ENCODE measurements at places on chromosomes 3 and 15.

DNA sequence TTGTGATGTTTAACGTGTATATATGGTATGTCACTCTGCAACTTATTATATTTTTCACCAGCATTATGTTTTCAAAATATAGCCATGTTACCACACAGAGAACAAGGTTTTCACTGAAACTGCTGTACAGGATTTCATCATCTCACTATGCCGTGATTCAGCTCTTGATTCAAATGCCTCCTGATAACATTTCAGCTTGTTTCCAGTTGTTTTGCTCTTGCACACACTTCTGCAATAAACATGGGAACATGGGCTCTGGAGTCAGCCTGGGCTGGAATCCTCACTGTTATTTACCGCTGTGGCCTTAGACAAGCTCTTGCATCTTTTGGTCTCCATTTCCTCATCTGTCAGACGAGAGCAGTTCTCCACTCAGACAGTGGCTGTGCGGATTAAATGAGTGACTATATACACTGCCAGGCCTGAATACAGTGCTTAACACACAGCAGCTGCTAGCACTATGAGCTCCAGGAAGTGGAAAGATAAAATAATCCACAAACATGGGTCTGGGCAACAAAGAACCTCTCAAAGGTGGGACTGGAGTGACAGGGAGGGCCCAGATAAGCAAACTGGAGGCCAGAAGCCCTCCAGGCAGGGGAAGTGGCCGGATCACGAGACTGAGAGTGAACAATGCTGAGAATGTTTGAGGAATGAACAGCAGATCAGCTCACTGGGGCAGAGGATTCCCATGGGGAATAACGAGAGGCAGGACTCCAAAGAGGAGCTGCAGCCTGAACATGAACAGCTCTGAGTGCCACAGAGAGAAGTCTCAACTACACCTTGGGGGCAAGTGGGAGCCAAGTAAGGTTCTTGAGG lies 17.7 kb downstream of the NTRK3 start:
- no peak for DNase-seq

DNA sequence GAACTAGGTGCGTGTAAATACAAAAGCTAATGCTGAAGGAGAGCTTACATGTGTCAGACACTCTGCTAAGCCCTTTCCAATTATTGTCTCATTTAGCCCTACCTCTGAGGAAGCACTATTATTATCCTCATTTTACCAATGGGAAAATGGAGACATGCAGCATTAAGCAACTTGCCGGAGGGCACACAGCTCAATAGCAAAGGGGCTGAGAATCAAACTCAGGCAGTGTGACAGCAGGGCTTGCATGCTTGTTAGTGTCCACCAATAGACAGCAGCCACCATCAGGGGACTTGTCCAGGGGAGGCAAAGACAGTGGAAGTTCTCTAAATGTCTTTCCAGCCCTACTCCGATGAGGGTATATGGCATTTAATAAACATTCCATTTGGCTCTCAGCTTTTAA lies 548.6 kb downstream of the MAGI1 start:
- DNase-seq = no peak

- no peak for DNase-seq
Measured at GRCh38 chr15:97875025-97875512, 85.4 kb upstream of the ARRDC4 start.

DNA sequence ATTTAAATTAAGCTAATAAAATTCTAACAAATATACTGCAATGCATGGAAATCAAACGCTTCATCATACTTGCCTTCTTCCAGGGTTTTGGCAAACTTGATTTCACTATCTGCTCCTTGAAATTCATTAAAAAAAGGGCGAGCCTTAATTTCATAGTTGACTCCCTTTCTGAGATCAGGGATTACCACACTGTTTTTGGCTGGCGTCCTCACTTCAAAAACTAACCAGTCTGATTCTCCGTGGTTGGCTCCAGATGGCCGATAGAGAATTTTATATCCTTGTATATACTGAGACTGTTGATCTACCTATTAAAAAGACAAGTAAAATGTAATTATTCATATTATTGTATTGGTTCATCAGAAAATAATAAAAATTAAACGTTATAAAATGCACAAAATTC lies 1106.8 kb downstream of the ROBO1 start:
- DNase-seq = no peak

- no peak for DNase-seq
Measured at GRCh38 chr15:78393137-78393536, 44.9 kb upstream of the IREB2 start.

DNA sequence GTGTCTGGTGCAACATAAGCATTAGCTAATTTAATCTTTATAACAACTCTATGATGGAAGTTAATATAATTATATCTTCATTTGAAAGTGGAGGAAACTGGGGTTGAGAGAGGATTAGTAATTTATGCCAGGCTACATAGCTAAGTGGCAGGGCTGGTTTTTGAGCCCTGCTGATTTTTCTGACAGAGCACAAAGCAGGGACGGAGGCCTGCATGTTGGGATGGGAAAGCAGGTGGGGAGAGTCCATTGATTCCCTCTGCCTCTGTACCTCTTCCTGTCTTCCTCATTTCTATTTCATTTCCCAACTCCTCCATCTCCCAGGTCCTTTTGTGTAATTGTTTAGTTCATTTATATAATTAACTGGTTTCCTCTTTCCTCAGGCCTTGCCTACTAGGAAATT lies 251.6 kb upstream of the ZPLD1 start:
- no peak for DNase-seq

- DNase-seq = no peak
Measured at GRCh38 chr3:56145410-56145809, 322.9 kb downstream of the ERC2 start.

DNA sequence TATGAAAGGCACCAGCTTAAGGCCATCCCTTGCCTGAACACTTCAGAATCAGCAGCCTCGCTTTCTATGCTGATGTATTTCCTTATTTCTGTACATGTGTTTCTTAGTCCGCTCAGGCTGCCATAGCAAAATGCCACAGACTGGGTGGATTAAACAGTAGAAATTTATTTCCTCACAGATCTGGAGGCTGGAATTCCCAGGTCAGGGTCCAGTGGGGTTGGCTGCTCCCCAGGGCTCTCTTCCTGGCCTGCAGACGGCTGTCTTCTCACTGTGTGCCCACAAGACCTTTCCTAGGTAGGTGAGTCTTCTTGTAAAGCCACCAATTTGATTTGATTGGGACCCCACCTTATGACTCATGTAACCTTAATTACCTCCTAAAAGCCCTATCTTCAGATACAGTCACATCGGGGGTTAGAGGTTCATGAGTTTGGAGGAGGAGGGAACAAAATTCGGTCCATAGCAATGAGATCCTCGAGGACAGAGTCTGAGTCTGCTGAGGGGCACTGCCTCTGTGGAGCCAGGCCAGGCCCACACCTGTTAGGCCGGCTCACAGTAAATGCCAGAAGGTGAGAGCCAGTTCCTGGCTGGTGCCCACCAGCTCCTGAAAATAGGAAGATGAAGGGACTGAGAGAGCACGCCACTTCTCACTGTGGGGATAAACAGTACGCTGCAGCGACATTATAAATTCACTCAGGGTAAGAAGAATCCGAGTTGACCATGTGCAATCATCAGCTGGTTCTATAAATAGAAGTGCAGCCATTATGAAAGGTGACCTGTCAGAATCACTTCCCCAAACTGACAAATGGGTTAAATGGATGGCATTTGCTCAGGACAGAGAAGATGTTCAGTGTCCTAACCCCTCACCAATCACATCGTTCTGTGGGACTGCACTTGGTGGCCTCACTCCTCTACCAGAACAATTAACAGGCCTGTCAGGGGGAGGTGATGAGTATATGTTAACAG lies 41.1 kb downstream of the CTXND1 start:
- DNase-seq = no peak

GRCh38 chr15:50209809-50210208 lies 27.8 kb downstream of the SLC27A2 start:
- DNase-seq = no peak

DNA sequence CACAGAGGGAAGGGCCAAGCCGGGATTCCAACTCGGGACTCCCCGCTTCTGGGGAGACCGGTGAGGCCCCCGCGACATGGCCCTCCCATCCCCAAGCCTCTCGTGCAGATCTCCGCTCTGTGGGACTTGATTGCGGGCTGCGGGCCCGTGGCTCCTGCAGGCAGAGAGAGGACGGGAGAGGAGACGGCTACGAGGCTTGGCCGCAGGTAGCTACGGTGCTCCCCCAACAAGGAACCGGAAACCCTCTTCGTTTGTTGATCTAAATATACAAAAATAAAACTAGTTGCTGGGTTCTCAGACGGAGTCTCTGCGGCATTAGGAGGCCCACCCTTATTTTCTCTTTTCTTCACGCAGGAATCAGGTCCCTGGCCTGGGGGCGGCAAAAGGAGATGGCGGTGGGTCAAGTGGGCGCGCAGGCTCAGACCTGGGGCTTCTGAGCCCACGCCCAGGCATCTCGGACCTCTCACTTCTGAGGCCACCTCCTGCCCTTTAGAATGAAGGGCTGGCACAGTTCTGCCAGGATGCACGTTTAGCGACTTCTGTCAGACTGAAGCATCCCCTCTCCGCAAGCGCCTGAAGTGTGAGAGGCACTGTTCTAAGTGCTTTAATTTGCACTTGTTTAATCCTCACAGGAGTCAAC lies 10.9 kb downstream of the GNB5 start:
- peak; percentile 44 for DNase-seq

DNA sequence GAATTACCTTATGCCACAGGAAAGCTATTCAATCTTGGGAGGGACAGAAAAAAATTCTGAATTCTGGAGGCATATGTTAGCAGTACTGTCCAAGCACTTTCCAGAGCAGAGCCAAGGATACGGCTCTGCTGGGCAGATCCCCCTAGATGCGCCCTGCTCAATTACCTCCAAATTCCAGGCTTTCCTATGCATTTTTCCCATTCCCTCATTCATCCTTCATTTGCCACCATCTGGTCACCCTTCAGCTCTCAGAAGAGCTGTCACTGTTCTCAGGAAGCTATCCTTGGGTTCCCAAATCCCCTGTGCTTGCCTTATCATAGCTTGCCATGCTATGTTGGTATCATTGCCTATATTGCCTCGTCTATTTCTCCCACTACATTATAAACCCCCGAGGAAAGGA lies 45.2 kb downstream of the RYK start:
- no peak for DNase-seq

GRCh38 chr3:45762647-45763302 lies 33.6 kb downstream of the SLC6A20 start:
- no peak for DNase-seq

DNA sequence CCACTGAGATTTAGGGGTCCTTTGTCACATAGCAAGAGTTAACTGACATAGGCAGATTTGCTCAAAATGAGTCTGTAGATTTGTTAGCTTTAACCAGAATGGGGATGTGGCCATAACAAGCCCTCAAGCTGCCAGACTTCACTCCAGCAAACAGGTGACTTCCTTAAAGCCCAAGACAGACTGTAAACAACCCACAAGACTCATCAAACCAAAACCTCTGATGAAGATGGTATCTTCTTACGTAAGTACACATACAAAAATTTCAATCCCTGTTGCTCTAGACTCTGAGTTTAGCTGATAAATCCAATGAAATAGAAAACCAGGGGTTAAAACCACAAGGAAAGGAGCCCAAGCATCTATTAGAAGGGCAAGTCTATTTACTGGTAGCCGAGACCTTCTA lies 18.2 kb upstream of the ZBTB20 start:
- no peak for DNase-seq

GRCh38 chr3:178804606-178805005 lies 267.0 kb downstream of the ZMAT3 start:
- no peak for DNase-seq

GRCh38 chr15:58558777-58559176 lies 127.0 kb downstream of the LIPC start:
- DNase-seq = no peak

Data from activated gamma-delta T cell treated with Interleukin-2 at 50 U/mL for 16 hours (primary cell).